ENCODE measurements at places on chromosomes 1 and 21.

- no peak for DNase-seq
Measured at GRCh38 chr1:44650159-44650831, 24.0 kb downstream of the TMEM53 start.

DNA sequence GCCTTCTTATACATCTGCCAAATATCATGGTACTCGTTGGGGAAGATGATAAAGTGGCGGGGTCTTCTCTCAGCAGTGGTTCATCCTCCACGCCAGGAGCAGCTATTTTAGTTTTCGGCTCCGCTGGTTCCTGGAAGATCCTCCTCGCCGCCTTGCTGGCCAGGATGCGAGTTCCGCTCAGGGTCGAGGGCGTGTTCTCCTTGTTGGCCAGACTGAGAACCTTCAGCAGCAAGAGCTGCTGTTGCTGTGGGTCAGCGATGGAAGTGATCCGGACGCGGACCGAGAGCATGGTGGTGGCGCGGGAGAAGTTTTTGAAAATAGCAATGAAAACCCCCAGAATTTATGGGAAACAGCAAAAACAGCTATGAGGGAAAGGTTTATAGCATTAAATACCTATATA lies 11.4 kb upstream of the CFAP126 start:
- no peak for DNase-seq

GRCh38 chr1:117198097-117198496 lies 12.6 kb downstream of the VTCN1 start:
- DNase-seq, result no peak

DNA sequence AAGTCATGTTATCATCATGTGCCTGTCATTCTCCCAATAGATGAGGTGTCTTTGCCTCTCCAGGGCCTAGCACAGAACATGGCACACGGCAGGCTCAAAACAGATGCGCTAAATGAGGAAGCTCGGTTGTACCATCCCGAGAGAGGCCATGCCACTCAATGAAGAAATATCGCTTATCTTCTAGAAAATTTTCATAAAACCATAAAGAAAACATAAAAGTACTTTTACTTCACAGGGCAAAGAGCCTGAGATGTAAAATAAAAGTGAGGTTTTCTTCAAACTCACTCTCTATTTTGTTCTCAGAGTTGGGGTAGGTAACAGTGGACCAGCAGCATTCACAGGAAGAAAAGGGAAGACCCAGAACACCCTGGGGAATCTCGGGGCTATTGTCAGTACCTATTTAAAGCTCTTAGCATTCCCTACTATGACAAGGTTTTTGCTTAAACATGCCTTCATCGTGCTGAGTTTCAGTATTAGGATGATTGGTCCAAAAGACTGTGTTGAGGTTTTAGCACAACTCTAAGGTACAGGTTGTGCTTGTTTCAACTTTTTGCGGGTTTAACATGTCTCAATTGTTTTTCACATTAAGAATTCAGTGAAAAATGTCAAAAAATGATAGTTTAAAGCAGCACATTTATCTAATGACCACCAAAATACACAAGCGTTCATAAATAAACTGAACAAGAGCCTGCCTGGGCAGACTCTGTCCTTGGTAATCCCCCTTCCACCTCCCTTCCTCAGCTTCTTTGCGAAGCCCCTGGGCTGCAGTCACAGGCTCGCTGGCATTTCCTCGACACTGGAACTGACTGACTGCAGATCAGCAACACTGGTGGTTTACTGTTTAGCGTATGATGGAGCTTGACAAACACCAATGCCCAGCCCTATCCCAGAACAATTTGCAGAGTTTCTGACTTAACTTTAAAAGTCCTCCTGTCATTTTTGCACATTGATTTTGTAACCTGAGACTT lies 55.6 kb downstream of the COQ8A start:
- DNase-seq, result no peak

DNA sequence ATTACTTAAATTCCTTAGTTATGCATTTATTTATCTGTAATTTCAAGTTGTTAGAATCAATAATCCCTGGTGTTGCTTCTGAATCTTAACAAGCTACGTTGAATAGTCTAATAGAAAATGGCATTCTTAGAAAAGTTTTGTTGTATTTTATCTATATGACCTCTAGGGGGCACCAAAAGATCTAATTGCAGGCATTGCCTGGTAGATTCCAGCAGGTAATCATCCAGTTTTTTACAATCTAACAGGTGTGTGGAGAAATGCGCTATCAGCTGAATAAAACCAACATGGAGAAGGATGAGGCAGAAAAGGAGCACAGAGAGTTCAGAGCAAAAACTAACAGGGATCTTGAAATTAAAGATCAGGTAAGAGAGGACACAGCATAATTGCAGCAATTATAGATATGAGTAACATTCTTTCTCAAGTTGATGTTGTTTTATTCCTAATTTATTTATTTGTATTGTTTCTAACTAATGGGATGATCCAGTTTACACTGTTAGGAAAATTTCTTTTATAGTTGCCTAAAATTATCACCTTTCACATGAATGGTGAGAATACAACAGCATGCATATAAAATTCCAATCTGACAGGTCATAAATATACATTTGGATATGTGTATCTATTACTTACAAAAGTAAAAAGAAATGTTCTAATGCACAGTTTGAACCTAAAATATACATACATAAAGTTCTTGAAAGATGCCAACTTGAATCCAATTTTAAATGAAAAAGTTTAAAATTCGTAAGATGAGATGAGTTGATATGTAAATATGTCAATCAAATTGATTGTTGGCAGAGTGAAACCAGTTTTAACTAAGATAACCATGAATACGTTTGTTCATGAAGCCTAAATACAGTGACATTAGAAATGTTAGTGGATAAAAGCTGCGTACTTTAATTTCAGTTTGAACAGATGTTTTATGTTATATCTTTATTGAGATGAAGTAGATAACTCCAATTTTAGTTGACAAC lies 88.4 kb downstream of the SDCCAG8 start:
- no peak for DNase-seq

GRCh38 chr1:207669528-207670009 lies 24.6 kb downstream of the CR1L start:
- DNase-seq, result no peak

GRCh38 chr1:154583773-154584172 lies 16.2 kb downstream of the CHRNB2 start:
- DNase-seq, result no peak

- DNase-seq, result no peak
Measured at GRCh38 chr1:18279351-18280074, 171.9 kb downstream of the IGSF21 start.

- no peak for DNase-seq
Measured at GRCh38 chr21:44047996-44048560, 36.0 kb downstream of the TRAPPC10 start.

- no peak for DNase-seq
Measured at GRCh38 chr21:25508364-25508763, 98.9 kb downstream of the MRPL39 start.

- DNase-seq, result no peak
Measured at GRCh38 chr1:4837031-4837600, 182.7 kb downstream of the AJAP1 start.

DNA sequence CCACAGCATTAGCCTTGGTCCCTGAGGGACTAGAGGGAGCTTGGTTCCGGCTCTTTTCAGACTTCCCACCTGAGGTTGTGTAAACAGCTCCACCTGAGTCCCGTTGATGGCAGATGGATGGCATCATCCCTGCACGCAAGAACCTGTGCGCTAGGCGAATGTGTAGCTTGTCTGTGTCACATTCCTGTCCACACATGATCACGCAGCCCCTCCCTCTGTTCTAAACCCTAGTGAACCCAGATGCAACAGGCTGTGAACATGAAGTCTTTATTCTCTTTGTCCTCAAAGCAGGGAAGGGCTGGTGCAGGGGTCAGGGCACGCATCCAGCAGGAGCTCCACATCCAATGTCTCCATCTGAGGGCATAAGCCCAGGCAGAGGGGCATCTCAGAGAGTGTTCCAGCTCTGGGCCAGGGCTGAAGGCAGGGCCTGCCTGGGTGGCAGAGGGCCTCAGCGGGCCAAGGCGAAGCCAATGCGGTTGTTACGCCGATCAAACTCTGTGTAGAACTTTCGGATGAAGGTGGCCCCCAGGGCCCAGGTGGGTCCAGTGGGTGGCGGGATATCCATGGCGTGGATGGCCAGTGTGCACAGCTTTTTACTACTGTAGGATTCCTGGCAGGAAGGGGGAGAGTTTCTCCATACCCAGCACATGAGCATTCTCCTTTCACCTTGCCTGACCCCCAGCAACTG lies 2.9 kb upstream of the ETNK2 start:
- DNase-seq, result no peak

GRCh38 chr1:67191668-67192520 lies 25.6 kb downstream of the IL23R start:
- DNase-seq, result no peak

GRCh38 chr1:213658457-213658856 lies 329.3 kb upstream of the PROX1 start:
- no peak for DNase-seq

DNA sequence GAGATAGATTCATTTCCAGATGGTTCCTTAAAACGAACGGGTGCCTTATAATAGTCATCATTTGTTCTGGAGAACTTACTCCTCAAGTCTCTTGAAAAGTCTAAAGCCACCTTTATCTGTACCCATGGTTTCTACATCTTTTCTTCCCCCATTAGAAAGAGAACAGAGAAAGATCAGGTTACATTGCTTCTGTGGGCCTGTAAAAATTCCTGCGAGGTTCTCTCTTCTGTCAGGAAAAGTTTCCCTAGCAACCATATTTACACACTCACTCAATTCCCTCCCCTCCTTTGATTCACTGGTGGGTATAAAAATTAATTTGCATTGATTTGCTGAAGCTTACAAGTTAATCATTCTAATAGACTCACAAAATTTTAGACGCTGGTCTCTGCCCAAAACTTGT lies 6.7 kb downstream of the PHC2 start:
- DNase-seq, result no peak

DNA sequence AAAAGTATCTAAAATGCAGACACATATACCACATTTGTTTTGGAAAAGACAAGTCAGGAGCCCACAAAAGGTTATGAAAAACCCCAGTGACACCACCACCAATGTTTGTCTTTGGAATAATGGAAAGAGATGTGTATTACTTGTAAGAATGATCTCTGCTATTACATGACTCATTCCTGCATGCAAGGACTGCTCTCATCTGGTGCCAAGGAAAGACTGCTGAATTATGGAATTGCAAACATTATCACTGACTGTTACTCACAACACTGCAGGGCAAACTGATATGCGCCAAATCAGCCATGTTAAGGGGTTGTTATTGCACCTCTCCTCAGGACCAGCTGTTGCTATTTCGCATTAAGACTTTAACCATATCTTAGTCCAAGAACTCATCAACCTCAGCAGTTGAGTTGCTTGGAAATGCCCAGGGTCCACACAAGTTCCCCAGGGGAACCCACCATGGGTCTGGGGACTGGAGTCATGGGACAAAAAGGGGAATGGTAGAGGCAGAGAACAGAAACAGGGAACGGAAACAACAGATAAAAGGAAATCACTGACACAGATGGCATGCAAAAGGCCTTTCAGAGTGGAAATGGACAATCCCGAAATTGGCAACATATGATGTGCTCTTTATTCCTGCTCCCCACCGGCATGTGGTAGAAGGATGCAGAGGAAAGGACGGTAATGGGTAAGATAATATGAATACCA lies 34.4 kb downstream of the CAPZB start:
- DNase-seq, result no peak

- DNase-seq, result no peak
Measured at GRCh38 chr1:44289530-44289929, 65.5 kb downstream of the ERI3 start.

GRCh38 chr21:35437941-35438340 lies 388.8 kb upstream of the RUNX1 start:
- no peak for DNase-seq

- DNase-seq, result no peak
Measured at GRCh38 chr1:224939844-224940425, 10.5 kb downstream of the DNAH14 start.

GRCh38 chr21:42652527-42653230 lies 742 bp upstream of the PDE9A start:
- no peak for DNase-seq

DNA sequence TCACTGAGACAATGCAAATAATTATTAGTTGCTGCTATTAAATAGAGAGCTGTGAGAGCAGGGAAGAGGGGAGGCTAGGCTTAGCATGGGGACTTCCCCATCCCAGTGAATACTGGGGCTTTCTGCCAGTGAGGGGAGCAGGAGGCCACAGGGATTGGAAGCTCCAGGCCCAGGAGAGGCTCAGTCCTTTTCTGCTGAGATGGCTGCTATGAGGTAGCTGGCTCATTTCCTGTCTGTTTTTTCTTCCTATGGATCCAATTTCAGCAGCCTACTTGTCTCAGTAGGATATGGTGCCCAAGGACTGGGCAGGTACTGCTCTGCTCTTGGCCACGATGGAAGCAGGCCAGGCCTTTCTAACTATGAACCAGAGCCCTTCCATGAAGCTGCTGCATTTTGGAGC lies 10.0 kb downstream of the STMN1 start:
- no peak for DNase-seq

- DNase-seq, result no peak
Measured at GRCh38 chr1:174726167-174726879, 273.4 kb upstream of the CACYBP start.

DNA sequence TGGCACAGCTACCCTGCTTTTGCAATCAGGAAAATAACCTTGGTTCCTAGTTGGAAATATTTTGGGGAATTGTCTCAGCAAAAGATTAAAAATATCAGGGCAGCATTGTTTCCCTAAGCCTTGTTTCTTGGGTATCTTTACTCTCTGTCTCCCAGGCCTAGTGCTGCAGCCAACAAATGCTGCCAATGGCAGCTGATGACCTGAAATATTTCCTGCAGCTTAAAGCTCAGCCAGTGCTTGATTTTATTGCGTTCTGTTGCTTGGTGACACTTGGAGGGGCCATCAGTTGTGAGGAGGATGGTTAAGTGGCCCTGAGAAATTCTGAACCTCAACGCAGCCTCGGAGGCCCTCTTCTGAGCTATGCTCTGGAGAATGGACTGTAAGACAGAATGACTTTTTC lies 59.4 kb upstream of the B3GALT5 start:
- DNase-seq, result no peak

DNA sequence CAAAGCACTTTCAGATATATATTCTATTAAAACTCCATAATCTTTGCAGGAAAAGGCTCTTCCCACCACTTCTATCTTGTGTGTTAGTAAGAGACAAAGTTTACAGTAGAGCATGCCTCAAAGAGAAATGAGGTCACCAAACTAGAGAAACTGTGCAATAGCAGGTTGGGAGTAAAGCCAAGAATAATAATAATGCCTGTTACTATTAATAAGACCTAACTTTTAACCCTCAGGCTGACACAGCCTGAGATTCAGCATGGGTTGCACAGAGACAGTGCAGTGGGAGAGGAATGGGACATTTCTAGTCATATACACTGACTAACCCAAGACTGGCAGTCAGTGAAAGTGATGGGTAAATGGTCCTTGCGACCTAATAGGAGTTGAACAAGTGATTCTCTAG lies 320.2 kb upstream of the NFIA start:
- DNase-seq, result no peak

DNA sequence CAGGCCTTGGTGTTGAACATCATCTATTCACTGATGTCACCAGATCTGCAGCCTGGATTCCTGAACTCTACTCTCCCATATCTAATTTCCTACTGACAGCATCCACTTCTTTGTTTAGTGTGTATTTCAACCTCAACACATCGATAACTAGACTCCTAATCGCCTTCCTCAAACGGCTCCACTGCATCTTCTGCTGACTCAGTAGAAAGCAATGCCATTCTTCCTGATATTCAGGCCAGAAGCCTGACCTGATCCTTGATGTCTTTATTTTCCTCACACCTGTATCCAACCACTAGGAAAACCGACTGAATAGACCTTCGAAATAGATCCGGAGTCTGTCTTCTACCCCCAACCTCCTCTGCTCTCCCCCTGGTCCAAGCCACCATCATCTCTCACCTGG lies 466.9 kb downstream of the PCP4 start:
- no peak for DNase-seq

GRCh38 chr1:167710836-167711235 lies 10.9 kb upstream of the MPZL1 start:
- DNase-seq, result no peak
